Stimulated activated CD8-positive, alpha-beta memory T cell treated with anti-CD3 and anti-CD28 coated beads, Interleukin-4, amount 100 ng/mL, for 4 hours (primary cell): ENCODE measurements at places on chromosomes 6 and 20.

GRCh38 chr6:3214898-3215297, 12.6 kb downstream of the TUBB2B start:
- no peak for DNase-seq

DNA sequence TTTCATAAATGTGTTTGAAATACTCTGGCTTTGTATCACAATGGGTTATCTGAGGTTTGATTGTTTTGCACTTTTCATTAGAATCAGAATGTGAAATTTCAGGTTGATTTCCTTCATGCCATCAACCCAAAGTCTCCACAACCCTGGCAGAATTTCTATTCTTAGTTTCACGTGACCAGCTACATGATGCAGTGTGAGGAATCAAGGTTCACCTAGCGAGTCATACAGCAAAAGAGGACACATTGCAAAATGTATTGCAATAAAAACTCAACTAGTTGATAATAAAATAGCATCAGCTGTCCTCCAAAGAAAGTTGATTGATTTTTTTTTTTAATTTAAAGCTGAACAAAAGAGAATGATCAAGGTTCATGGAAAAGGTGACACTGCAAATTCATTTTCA, 2.2 kb downstream of the HAO1 start:
- DNase-seq = no peak

- no peak for DNase-seq
These were observed 24.5 kb downstream of the ARFGEF2 start for GRCh38 chr20:48945840-48946514.

- DNase-seq = no peak
These were observed 74.6 kb downstream of the CDH22 start for GRCh38 chr20:46233701-46234100.

DNA sequence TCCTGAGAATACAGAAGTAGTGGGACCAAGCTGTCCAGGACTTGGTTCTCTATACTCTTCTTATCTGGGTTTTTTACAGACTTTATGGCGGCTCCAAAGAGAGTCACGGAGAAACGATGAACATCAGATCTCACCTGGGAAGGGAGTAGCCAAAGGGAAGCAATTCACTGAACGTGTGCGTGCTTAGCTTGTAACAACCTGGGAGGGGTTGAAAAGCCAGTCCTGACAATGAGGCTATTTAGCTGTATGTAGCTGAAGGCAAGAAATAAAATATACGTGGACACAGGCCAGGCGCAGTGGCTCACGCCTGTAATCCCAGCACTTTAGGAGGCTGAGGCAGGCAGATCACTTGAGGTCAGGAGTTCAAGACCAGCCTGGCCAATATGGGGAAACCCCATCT, 18.2 kb upstream of the RBL1 start:
- no peak for DNase-seq

DNA sequence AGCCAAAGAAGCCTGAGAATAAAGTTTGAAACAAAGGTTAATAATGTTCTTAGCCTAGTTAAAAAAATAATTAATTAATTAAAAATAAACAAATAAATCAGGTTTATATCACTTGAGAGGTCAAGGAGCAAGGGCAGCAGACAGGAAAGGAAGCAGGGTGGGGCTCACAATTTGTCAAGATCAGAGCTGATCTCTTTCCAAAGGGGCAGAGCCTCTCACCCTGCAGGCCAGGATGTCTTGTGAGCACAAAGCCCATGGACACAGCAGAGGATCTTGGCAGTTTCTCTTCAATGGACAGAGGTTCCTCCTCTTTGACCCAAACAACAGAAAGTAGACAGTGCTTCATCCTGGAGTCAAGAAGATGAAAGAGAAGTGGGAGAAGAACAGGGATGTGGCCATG, 14.9 kb downstream of the ULBP1 start:
- DNase-seq = no peak
